CD4-positive, alpha-beta T cell (primary cell): ENCODE measurements at places on chromosomes 12 and 14. TPM values are rescaled to one million over a fixed set of nuclear protein-coding genes. Genes with fewer than 3 reads are reported as not detected.
A peak's percentile ranks its signal among the peaks of the same experiment; 100 is the strongest.

Gene KCNH3
- 3.4 TPM for total RNA-seq

Gene OR6C70
- total RNA-seq: not detected

Gene B3GNT4
- total RNA-seq: not detected

GRCh38 chr12:101743242-101743641, 4.0 kb upstream of the SYCP3 start:
- no peak for DNase-seq

DNA sequence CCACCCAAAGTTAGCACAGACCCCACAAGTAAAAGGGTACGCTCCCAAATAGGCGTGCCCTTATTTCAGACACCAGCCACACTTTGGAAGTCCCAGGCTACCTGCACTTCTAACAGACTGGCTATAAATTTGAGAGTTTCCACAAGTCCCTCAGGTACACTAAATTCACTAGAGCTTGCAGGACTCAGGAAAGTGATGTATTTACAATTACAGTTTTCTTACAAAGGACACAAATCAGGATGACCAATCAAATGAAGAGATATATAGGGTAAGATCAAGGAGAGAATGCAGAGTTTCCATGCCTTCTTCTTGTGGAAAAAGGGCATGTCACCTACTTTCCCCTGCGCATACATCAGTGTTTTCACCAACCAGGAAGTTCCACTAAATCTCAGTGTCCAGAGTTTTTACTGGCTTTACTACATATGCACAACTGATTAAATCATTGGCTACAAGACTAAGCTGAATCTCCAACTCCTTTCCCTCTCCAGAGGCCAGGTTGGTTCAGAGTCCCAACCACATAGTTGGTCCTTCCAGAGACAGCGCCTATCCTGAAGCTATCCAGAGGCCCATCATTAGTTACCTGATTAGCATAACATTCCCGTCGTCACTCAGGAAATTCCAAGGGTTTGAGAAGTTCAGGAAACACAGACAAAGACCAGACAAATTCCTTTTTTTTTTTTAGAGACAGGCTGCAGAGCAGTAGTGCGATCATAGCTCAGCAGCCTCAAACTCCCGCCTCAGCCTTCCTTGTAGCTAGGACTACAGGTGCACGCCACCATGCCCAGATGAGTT, 84.2 kb downstream of the DENND5B start:
- no peak for DNase-seq

GRCh38 chr14:96479435-96480146, 22.6 kb upstream of the PAPOLA start:
- DNase-seq: no peak

DNA sequence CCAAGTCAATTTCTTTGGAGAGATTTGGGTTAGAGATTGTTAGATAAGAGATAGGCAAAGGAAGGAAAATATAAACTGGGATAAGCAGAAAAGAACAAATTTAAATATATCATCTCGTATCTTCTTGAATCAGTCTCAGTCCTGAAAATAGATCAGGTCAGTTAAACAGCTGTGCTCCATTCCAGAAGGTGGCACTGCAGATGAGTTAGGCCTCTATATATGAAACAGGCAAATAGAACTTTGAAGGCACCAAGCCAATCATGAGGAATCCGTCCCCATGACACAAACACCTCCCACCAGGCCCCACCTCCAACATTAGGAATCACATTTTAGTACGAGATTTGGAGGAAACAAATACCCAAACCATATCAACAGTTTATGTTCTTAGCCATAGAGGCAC, 605.5 kb upstream of the USP15 start:
- no peak for DNase-seq

DNA sequence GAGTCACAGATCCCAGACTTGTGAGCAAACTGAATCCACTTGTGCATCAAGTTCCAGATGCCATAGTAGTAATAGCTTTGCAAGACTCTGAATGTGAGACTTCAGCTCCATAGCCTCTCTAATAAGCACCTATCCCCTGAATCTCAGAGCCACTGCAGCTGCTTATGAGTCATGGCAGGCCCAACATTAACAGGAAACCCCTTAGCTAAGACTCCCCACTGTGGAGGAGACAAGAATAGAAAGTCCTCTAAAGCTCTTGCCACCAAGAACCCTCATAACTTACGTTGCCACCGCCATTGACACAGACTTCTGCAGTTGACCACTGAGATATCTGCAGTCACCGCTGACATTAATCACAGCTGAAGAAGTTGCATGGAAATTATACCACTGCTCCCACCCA, 62.9 kb upstream of the PDE3A start:
- no peak for DNase-seq

DNA sequence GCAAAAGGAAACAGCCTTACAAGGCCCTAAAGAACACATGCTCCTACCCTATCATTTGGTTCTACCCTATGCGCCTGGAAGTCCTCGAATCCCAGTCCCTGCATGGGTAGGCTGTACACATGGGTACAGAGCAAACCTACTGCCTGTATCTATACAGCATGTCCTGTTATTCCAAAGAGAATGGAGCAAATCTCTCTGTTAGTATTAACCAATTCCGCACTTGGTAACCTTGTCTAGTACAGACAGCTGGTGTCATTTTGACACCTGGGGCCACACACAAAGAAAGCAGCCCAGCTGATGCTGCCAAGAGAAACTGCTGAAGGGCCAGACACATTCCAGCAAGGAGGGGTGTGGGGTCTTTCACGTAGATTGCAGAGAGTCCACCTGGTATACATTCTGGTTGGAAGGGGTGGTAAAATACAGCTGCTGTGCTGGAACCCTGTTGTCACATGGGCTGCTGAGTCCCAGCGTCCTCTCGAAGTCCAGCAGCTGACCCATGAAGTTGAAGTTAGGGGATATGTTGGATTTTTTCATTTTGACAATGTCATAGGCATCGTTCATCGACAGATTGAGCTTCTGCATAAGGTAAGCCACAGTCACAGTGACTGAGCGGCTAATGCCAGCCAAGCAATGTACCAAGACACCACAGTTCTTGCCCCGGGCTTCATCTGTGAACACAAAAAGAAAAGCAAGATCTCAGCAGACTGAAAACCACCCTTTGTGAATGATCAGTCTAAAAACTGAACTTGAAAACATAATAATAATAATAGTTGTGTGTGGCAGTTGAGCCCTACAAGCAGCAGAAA, 3.2 kb downstream of the DUSP6 start:
- no peak for DNase-seq

- DNase-seq: peak; percentile 88
Observed at GRCh38 chr14:22556021-22556989, 32.7 kb downstream of the DAD1 start.

DNA sequence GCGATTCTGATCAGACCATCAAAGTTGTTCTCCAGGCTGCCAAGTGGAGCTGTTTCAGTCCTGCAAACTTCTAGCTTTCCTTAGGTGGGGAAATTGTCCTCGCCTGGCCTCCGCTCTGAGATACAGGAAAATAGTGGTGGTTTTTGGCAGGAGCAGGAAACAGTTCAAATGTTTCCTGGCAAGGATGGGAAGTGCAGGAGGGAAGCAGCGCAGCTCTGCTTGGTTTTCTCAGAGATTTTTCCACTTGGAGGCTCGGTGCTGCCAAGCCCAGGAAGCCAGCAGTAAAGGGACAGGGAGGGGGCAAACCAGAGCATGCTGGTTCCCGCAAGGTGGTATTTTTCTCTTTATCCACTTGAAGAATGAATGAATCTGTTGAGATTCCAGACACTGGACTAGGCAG, 17.0 kb downstream of the TMEM63C start:
- no peak for DNase-seq

GRCh38 chr12:7756993-7757392, 8.0 kb upstream of the NANOGNB start:
- DNase-seq: no peak

DNA sequence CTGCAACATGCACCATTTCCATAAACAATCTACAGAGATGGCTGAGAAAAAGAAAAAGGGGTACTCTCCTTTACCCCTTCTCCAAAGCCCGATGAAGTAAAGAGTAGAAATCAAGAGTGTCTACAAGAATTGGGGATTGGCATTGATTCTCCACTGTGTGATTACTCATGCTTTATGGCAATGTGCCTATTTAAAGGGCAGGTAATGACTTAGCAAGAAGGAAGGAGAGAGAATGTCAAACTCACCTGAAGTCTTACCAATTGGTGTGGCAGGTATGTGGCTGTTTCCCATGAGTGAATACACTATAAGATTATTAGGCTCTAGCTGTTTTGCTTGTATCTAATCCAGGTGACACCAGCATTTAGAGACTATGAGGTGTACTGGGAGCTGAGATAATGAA, 275.3 kb downstream of the CCER1 start:
- no peak for DNase-seq
